ENCODE measurements at places on chromosomes 16 and 17.

GRCh38 chr17:31490671-31491375 lies 99.3 kb downstream of the RAB11FIP4 start:
- no peak for DNase-seq

DNA sequence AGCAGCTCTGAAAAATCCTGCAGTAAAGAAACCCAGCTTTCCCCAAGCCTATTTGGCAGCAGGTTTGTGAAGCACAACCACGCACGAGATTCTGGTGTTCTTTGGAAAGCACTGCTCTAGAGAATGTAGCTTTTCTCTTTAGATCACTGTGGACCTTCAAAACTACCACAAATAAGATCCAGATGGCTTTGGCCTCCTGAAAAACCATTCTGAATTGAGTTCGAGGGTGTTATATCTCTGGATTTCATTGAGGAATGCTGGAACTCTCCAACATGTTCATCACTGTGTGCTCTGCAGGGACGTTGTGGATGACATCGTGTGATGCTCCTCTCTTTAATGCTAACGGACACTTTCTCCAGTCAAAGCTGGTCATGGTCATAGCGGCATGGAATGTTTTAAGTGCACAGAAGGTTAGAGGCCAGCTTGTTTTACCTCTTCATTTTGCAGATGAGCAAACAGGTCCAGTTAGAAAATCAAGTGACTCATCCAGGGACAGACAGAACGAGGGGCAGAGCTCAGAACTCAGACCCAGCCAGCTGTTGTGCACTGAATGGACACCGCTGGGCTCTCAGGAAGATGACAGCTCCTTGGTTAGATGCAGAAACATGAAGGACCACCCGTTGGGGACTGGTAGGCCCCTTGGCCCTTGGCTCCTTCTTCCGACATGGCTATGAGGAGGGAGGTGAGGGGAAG lies 37.2 kb downstream of the CCDC42 start:
- DNase-seq: no peak

GRCh38 chr17:28961391-28961790 lies 10.1 kb upstream of the PHF12 start:
- no peak for DNase-seq

- no peak for DNase-seq
Measured at GRCh38 chr17:48487221-48487620, 43.6 kb downstream of the HOXB1 start.

DNA sequence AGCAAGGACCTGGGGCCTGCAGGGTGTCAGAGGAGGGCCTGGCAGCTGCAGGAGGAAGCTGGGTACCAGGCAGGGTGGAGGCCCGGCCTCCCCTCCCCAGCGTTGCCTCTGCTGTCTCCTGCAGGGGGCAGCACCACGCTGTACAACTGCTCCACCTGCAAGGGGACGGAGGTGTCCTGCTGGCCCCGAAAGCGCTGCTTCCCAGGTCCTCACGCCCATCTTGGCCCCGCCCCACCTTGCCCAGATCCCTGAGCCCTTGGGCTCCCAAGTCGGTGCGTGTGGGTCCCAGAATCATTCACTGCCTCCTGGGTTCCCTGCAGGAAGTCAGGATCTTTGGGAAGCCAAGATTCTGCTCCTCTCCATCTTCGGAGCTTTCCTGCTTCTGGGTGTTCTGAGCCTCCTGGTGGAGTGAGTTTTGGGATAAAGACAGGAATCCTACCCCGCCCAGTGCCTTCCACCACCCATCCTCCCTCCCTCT lies 1.2 kb downstream of the TMEM95 start:
- peak; percentile 80 for DNase-seq

- no peak for DNase-seq
Measured at GRCh38 chr16:55171241-55171640, 152.8 kb upstream of the IRX6 start.

GRCh38 chr17:64661976-64662773 lies at the start of gene SMURF2:
TSS of gene SMURF2 (minus strand) at chr17:64662307. CDS start at chr17:64661880, 427 bp downstream.
- peak; percentile 85 for DNase-seq

GRCh38 chr16:3292604-3293003 lies 9.3 kb downstream of the ZNF263 start:
- DNase-seq: no peak

DNA sequence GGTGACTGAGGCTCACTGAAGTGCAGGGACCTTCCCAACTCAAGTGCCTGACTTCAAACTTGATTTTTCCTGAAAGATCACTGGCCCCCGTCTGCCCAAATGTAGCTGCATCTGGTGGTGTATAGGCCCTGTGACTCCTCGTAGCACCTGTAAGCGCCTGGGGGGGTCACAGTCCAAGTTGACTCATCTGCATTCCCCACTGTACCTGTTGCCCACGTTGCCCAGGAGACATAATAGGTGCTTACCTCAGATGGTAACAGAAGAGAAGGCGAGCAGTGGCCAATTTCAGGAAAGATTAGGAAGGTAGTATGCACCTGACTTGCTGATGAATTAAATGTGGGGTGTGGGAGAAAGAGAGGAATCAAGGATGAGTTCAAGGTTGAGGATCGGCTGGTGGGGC lies 44.1 kb upstream of the EMP2 start:
- DNase-seq: no peak

- no peak for DNase-seq
Measured at GRCh38 chr16:17476414-17477259, 5.9 kb upstream of the XYLT1 start.

- DNase-seq: no peak
Measured at GRCh38 chr16:19753815-19754643, 36.0 kb downstream of the IQCK start.

DNA sequence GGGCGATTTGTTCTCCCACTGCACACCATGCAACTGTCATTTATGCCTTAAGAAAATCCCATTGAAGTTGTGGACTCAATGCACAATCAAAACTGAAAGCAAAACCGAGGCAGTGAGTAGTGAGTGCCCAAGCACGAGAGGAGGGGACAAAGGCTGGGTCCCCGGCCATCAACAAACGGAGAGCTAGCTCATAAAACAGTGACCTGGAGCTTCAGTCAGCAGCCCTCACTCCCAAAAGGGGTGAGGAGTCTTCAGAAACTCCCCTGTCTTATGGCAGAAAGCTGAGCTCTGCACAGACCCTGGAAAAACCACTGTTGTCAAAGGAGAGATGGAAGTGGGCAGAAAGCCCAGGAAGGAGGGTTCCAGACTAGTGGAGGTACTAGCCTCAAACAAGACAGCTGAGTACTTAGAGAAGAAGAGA lies 96.9 kb downstream of the ADCY9 start:
- DNase-seq: no peak

Measured in HAP-1 (cell line).